ENCODE measurements at places on chromosomes 3 and 15. TPM values are rescaled to one million over a fixed set of nuclear protein-coding genes. Genes with fewer than 3 reads are reported as not detected.
A peak's percentile ranks its signal among the peaks of the same experiment; 100 is the strongest.

DNA sequence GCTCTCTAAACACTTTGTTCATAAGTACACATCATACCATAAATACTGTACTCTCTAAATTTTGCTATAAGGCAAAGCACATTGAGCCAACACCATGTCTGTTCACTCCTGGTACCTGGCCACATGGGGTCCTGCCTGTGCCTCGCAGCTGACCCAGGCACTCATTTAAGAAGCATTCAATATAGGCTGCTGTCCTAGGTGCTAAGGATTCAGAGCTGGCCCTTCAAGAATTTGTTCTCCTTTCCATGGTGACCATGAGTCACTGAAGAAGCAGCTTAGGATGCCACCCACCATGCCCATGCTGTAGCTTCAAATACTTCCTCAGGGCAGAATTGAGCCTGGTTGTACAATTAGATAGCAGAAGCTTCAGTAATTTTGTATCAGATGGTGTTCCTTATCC is 119.2 kb upstream of the ZBED2 start:
- no peak for DNase-seq

DNA sequence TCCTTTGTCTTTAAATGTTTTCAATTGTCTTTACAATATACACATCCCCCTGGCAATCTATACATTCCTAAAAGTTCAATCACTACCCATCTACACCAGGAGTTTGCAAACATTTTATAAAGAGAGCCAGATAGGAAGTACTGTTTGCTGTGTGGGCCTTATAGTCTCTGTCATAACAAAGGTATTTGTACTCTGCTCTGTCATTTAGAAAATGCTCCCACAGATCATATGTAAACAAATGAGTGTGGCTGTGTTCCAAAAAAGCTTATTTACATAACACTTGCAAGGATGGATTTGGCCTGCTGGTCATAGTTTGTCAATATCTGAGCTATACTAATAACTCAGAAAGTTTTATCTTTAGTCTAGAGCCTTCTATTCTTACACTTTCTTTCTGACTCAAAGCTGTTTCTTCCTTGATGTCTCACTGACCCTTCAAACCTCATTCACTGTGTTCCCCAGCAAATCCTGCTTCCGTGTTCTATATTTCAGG is 511.9 kb downstream of the GBE1 start:
- no peak for DNase-seq

The SEMA6D gene
- total RNA-seq = 19.7 TPM

DNA sequence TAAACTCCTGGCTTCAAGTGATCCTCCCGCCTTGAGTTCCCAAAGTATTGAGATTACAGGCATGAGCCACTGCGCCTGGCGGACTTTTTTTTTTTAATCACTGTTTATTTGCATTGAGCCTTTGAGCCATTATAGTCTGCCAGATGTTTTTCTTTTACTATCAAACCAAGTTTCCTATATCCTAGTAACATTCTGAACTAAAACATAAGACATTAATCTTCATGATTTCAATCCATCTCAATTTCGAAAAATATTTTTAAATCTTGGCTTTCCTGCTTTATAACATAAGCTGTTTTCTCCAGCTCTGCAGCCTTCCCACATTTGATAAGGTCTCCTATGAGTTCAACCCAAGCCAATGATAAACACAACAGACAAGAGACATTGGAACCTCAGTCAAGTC is 75.4 kb downstream of the UMPS start:
- DNase-seq = no peak

The UBA3 gene
- total RNA-seq = 93.4 TPM

DNA sequence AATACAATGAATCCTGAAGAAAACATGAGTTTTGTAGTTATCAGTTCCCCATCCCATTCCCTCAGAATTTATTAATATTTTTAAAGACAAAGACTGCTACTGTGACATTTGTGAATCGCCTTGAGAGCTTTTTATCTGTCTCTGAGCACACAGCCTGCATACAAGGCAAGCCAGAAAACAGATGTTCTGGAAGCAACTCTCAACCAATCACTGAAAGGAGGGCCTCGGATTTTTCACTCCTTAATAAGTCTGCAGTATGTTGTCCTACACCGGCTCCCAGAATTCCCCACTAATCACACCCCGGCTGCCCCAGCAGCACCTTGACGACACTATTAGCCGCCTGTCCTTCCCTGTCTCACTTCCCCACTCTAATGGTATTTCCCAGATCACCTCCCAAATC is 138.5 kb downstream of the ZNF621 start:
- no peak for DNase-seq

The PLS1 gene
- 1.8 TPM for total RNA-seq

- no peak for DNase-seq
Observed at GRCh38 chr3:123778525-123778924, 105.6 kb downstream of the MYLK start.

DNA sequence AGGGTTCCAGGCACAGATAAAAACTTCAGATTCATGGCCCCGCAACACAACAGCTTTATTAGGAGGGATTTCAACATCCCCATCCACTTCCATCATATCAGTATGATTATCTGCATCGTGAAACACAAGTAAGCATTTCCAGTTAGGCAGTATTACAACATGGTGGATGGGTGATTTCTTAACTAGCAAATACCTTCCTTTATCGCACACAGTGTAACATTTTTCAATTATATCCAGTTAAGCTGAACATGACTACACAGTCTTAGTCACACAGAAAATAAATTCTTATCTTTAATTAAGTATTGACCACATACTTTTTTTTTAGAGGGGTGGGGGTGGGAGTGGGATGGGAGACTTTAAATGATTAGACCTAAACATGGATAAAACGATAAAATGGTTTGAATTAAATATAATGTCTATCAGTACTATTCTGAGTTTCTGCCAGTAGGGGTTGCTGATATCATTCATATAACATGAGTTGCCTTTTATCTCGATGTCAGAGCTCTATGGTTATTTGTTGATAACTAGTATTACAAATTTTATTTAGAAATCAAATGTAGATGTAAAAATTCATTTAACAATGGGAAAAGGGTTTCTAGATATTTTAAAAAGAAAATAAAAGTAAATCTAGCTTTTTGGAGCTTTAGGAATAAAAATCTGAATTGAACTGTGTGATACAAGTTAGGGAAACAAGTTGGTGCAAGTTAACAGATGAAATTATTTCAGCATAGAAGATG is 146.6 kb downstream of the TBL1XR1 start:
- no peak for DNase-seq

The ROBO1 gene
- 6.0 TPM for total RNA-seq

GRCh38 chr3:192494174-192494573 is 233.2 kb downstream of the FGF12 start:
- no peak for DNase-seq

The ZNF502 gene
- 3.6 TPM for total RNA-seq

DNA sequence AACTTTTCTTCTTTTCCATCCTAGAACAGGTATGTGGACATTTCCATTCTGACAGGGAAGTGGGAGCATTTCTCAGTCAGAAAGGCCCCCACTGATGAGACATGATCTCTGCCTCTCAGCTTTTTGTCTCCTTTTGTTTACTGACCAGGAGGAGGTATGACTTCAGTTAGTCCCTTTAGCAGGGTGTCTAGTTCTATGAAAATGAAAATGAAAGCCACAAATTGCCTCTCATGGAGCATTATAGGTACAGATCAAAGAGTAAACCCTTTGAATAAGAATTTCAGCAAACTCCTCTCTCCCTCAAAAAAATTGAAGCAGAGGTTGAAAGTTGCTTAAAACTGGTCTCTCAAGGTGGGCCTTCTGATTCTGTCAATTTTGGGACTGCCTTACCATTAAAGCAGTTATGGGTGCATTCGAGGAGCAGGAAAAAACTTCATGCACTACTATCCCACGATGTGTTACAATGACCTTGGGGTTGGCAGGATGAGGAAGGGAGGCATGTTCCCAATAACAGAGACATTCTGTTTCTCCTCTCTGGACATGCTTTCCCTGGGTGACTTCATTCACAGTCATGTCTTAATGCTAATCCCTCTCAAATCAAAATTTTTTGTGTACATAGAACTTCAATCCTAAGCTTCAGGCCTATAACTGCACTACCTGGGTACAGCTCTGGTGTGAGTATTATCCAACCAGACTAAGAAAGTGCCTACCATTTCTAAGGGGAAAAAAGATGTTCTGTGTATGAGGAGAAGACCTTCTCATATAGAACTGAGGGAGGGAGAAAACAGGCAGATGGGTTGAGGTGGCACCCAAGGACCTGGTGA is 50.6 kb upstream of the TBC1D23 start:
- DNase-seq = no peak

DNA sequence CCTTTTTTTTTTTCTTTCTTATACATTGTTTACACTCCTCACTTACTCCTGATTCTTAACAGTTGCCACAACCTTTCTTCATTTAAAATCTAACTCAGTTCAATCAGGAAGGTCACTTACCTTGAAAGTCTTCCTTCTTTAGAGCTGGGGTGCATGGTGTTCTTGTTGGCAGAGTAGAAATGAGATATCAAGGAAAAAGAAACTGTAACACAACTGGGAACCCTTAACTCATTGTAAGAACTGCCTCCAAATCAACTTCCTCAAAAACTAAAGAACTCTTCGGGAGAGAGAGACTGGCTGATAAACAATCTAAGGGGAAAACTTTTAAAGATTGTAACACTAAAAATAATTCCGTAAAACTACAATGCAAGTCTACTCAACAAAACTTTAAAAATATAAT is 1.4 kb upstream of the APPL1 start:
- no peak for DNase-seq

GRCh38 chr3:182936918-182937285 is 43.4 kb downstream of the DCUN1D1 start:
- DNase-seq = no peak

DNA sequence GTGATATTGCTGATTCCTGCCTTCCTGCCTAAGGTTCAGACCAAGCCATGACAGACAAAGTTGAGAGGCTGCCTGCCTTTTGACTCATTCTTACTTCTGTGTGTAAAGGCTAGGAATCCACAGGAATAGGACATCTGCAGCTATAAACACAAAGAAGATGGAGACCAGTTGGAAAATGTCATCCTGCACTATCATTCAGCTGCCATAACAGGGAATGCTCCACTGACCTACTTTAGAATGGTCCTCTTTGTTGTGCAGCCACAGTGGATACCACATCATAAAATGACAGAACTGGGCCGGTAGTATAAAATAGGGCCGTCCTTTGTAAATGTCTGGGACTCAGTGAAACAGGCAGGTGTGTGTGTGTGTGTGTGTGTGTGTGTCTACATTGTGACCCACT is 75.1 kb downstream of the STAC start:
- DNase-seq = no peak

The ASTE1 gene
- total RNA-seq = 3.0 TPM

The MCF2L2 gene
- total RNA-seq = 0.25 TPM

- peak; percentile 31 for DNase-seq
Observed at GRCh38 chr15:88899251-88899650, 3.9 kb upstream of the HAPLN3 start.

- DNase-seq = no peak
Observed at GRCh38 chr3:126009181-126009580, 40.2 kb downstream of the ROPN1B start.

GRCh38 chr15:79964232-79964805 is 6.7 kb downstream of the BCL2A1 start:
- DNase-seq = no peak

The GABRR3 gene
- total RNA-seq = not detected

GRCh38 chr3:56398659-56399058 is 69.6 kb downstream of the ERC2 start:
- DNase-seq = no peak

GRCh38 chr15:38894243-38894948 is 329.8 kb upstream of the RASGRP1 start:
- DNase-seq = no peak

GRCh38 chr15:70533931-70534742 is 229.2 kb downstream of the UACA start:
- no peak for DNase-seq

The EIF1B gene
- total RNA-seq = 329 TPM

The IL5RA gene
- 0.17 TPM for total RNA-seq

The CACNA1D gene
- total RNA-seq = 1.0 TPM

GRCh38 chr3:43294975-43295374 is 8.6 kb downstream of the SNRK start:
- no peak for DNase-seq

DNA sequence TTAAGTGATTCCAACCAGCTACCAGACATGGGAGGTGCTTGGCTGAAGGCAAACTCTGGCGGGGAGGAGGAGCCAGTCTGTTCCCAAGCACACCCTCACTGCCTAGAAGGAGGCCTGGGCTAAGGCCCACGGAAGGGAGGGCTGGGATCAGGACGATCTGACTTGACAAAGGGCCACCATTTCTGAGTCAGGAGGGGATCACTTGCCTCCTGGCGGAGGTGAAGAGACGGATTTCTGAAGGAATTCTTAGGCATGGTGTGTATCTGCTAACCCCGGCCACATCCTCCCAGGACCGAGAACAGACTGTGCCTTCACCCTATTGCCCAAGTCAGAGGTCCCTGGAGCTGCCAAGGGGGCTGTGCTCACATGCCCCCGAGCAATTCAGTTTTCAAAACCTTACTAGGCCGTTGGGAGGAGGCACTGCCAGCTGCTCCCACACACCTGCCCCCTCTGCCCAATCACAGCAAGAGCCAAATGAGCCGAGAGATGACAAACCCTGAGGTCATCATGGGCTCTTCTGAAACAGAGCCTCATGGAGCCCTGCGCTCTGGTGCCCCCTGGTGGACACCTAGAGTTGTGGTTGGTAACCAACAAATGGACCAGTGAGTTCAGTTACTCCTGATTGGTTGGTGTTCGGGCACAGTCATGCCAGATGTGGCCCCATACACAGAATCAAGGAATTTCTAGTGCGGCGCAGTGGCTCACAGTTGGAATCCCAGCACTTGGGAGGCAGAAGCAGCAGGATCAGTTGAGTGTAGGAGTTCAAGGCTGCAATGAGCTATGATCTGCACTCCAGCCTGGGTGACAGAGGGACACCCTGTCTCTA is 6.5 kb upstream of the TNK2 start:
- peak; percentile 95 for DNase-seq

- DNase-seq = no peak
Observed at GRCh38 chr3:164407111-164407510, 671.2 kb downstream of the SI start.

The RTP3 gene
- not detected for total RNA-seq

GRCh38 chr3:171646357-171647133 is 163.7 kb downstream of the PLD1 start:
- DNase-seq = no peak

GRCh38 chr3:9500108-9501050 is 53.2 kb downstream of the LHFPL4 start:
- peak; percentile 79 for DNase-seq

GRCh38 chr3:184543256-184543655 is 18.3 kb upstream of the EPHB3 start:
- no peak for DNase-seq

DNA sequence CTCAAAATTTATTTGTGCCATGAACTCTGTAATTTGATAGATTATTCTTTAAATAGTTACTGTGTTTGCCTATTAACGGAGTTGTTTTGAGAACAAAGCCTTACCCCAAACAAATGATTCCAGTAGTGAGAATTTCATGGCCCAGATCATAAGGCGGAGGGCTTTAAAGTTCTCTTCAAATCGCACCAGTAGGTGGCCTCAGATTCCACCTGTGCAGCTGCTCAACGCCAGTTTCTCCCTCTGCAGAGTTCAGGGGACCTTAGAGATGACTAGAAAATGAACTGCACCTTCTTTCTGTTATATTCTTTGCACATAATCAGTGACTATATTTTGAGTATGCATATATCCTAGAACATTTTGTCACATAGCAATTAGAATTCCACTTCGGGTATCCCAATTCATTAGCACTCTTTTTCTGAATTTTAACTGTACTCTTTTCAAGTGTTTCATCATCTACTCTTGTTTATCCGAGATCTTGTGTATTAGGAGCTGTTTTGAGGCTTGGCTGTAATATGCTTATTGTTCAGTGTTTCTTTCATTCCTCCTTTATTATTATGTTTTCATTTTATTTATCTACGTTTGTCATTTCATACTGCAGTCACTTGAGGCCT is 232.6 kb upstream of the CHRM5 start:
- no peak for DNase-seq
